ENCODE measurements at places on chromosomes 2 and 18. TPM values are rescaled to one million over a fixed set of nuclear protein-coding genes. Genes with fewer than 3 reads are reported as not detected.

Gene IL1R1
- not detected for polyA plus RNA-seq

Gene MOB1A
- 196 TPM for polyA plus RNA-seq

Gene C2orf74
- 40.9 TPM for polyA plus RNA-seq

Gene GPR35
- polyA plus RNA-seq = not detected

Gene FAM161A
- polyA plus RNA-seq = 1.4 TPM

Gene KLHL29
- 0.11 TPM for polyA plus RNA-seq

Gene AMER3
- polyA plus RNA-seq = not detected

Gene HEATR5B
- 11.0 TPM for polyA plus RNA-seq

Gene CHMP1B
- polyA plus RNA-seq = 49.1 TPM

Gene MEIS1
- polyA plus RNA-seq = 0.33 TPM

Gene MARCHF4
- polyA plus RNA-seq = not detected

Gene TLX2
- not detected for polyA plus RNA-seq

Gene DOK6
- polyA plus RNA-seq = not detected

Gene GPR45
- not detected for polyA plus RNA-seq

Gene C2orf72
- not detected for polyA plus RNA-seq

Gene NT5C1B
- polyA plus RNA-seq = 0.55 TPM

Gene RBM44
- 0.11 TPM for polyA plus RNA-seq

Gene TYMS
- polyA plus RNA-seq = 1.0 TPM

Gene SCTR
- not detected for polyA plus RNA-seq

Gene IL36B
- polyA plus RNA-seq = not detected

Gene RIT2
- polyA plus RNA-seq = not detected

Gene ELOA2
- polyA plus RNA-seq = not detected

Gene PAX8
- polyA plus RNA-seq = 0.85 TPM

Gene C18orf54
- polyA plus RNA-seq = 0.99 TPM

Gene PPP1R1C
- polyA plus RNA-seq = not detected

Gene GKN2
- polyA plus RNA-seq = not detected

Gene AUP1
- 108 TPM for polyA plus RNA-seq

Gene LAMA1
- not detected for polyA plus RNA-seq

Gene PDCD1
- 0.19 TPM for polyA plus RNA-seq

Gene MAPK4
- not detected for polyA plus RNA-seq

Gene DSG1
- polyA plus RNA-seq = not detected

Gene C1QL2
- polyA plus RNA-seq = not detected

Gene MC5R
- not detected for polyA plus RNA-seq

Gene ST6GAL2
- not detected for polyA plus RNA-seq

Gene SERPINB8
- polyA plus RNA-seq = 10.8 TPM

Gene ERFE
- polyA plus RNA-seq = not detected

All from IgD-negative memory B cell (primary cell).